ENCODE measurements at places on chromosomes 7 and 10. TPM values are rescaled to one million over a fixed set of nuclear protein-coding genes. Genes with fewer than 3 reads are reported as not detected.
A peak's percentile ranks its signal among the peaks of the same experiment; 100 is the strongest.

- no peak for DNase-seq
These were observed 82.2 kb downstream of the PARD3 start for GRCh38 chr10:34732926-34733325.

GRCh38 chr7:29230871-29231345 lies 36.3 kb downstream of the CHN2 start:
- DNase-seq = no peak

- peak; percentile 67 for DNase-seq
These were observed 8.0 kb downstream of the CALHM3 start for GRCh38 chr10:103470761-103471653.

DNA sequence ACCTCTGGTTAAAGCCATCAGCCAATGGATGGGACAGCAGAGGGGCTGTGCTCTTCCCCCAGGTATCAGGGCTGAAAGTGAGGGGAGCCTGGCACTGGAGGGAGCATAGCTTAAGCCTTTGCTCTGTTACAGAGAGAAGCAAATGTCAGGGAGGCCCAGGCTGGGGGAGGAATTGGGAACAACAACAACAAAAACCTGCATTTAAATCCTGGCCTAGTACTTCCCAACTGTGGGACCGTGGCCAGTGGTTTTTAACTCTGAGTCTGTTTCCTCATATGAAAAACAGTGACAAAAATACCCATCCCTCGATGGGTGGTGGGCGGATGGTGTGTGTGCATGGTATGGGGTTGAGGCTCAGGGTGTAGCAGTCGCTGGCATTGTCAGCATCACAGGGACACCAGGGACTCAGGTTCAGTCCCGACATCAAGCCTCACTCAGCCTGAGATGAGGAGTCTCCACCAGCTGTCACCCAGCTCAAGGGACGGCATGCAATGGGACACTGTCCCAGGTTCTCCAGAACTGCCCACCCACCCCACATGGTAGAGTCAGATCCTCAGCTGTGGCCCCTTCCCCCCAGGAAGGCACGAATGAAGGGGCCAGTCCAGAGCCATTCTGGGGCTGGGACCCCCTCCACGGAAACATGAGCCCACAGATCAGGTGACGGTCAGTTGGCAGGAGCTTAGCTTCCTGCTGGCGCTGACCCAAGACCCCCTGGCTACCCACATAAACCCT lies 74.5 kb downstream of the AFAP1L2 start:
- no peak for DNase-seq

- no peak for DNase-seq
These were observed 15.2 kb upstream of the C10orf67 start for GRCh38 chr10:23359692-23360380.

- DNase-seq = no peak
These were observed 73.0 kb upstream of the CTTNBP2 start for GRCh38 chr7:117946151-117946633.

The ASIC3 gene
- 4.2 TPM for total RNA-seq

Measured in left cardiac atrium (tissue), 4 donors.